ENCODE measurements at places on chromosomes 16 and 17.

- no peak for DNase-seq
Measured at GRCh38 chr17:31494259-31495021, 103.0 kb downstream of the RAB11FIP4 start.

DNA sequence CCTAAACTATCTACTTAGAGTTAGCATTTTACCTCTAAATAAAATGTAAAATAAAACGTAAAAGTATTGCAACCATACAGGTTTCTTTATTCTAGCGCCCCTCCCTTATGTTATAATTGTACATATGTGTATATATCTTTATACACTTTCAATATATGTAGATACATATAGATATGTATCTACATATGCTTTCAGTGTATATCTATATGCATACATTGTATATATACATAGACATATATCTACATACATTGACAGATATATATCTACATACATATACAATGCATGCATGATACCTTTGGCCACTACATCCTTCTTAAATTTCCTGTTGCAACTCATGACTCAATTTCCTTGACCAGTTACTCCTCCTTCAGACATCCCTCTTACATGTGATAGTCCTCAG, 16.7 kb downstream of the BPTF start:
- no peak for DNase-seq

- DNase-seq = no peak
Measured at GRCh38 chr16:17266608-17267313, 204.0 kb downstream of the XYLT1 start.

DNA sequence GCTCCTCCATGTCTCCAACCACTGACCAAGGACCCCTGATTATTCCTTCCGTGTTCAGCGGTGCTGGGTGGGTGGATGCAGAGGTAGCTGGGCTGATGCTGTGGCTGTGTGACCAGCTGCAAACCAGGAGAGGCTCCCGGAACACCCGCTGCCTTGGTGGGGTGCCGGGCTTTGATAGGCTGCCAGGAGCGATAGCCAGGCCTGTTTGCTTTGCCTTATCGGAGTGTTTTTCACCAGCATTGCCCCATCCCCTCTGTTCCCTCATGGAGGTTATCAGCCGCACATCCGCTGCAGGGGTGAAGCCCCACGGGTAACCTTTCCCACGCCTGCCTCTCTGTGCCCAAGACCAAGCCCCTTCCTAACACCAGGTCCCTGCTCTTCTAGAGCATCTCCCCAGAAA, 354.3 kb downstream of the C16orf95 start:
- DNase-seq = no peak

DNA sequence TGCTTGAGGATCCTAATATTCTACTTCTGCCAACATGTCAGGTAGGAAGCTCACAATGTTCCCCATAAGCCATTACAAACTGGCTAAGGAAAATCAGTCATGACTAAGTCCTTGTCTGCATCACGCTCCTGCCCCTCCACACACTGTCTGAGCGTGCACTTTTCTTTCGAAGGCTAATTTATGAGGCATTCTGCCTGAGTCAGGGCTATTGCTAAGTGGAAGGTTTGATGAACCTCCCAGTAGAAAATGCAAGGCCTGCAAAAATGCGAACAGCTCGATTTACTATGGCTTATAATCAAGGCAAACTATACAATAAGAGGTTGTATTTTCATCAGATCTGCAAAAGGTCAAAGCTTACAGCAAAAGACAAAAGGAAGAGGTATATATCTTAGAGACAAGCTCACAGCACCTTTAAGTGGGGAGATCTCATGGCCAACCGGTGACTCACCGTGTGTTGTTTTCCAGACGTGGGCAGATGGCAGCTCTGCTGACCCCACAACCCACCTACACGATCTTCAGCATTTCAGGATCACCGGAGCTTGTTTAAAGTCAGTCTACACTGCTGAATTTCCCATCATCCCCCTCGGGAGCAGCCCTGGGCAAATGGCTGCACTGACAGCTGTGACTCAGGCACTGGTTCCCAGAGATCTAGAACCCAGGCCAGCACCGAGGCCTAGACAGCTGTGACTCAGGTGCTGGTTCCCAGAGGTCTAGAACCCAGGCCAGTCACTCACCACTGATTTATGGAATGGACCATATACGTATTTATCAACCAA, 26.1 kb downstream of the MEAK7 start:
- DNase-seq = no peak

DNA sequence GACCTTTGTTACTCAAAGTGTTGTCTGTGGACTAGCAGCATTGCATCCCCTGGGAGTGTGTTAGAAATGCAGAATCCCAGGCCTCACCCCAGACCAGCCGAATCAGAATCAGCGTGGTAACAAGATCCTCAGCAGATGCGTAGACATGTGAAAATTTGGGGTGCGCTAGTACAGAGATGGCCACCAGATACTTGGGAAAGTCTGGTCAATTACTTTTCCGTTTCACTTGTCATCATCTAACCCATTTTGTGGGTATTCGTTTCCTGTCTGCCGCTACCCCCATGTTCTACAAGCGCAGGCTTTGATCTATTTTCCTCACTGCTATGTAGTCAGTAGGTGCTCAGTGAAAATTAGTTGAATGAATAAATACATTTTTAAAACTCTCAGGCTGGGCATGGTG, 33.1 kb upstream of the HERPUD1 start:
- no peak for DNase-seq

DNA sequence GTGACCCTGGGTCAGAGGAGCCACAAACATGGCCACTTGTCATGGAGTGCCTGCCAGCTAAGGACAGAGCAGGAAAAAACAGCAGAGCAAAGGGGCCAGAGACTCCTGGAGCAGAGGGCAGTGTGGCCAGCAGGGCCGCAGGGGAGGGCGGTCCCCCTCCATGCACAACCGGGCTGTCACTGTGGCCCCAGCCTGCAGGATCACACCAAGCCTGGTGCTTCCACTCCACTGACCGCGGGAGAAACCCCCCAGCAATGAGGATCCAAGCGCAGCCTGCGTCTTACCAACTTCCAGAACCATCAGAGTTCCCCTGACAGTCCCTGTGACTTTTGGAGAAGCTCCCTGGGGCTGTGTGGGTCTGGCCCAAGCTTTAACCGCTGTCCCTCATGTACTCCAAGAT, 62.0 kb downstream of the PRMT7 start:
- DNase-seq = no peak

DNA sequence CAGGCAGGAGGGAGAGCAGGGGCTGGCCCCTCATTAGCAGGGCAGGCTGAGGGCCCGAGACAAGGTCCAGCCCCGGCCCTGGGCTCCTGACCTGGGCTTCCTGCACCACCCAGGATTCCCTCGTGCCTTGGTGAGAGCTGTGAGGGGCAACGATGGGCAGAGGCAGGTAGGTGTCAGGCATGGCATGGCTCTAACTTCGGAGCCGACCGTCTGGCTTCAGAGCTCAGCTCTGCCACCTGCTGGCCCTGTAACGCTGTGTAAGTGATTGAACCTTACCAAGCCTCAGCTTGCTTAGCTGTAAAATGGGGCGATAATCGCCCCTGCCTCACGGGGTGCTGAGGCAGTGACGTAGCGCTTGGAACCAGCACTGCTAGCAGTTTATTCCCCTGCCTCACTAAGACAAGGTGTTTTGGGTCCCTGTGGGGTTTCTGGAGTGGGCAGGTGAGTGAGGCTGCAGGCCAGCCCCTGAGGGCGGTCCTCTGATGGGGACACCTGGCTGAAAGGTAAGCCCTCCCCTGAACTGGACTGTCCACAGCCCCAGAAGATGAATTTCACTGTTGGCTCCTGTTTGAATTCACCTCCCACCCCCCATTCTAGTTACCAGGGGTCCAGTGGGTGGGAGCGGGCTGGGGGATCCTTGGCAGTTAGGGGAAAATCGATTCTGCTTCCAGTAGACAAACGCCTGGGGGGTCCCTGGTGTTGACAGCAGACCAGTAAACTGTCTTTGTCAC, 184.8 kb upstream of the GSE1 start:
- DNase-seq = peak; percentile 39

DNA sequence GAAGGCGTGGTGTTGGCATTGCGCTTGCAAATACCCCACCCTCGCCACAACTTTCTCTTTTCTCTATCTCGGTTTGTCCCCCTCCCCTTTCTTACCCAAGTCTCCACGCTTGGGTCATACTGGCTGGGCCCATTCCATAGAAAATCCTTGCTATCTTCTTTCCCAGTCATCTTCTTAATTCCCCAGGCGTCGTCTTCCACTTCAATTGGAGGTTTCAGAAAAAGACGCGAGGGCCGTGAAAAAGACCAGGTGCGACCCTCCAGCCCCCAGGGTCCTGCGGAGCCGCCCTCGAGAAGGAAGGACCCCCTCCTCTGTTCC, 8.3 kb downstream of the IRX5 start:
- DNase-seq = no peak

- DNase-seq = no peak
Measured at GRCh38 chr17:81558941-81559806, 7.0 kb upstream of the FAAP100 start.

DNA sequence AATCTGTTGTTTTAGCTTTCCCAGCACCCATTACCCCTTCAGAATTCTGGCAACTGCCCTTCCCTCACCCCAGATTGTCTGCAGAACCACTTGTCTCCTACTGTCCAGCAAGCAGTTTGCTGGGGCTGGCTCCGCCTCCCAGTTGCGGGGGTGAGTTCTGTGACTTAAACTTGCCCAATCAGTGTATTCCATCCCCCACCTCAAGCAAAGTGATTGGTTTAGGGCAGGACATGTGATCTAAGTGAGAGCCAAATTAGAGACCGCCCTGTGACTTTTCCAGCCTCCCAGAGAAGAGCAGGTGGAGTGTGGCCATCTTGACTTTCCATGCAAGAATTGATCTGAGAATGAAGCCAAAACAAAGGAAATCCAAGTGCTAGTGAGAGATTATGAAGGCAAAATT, 22.7 kb upstream of the SRCIN1 start:
- no peak for DNase-seq

- no peak for DNase-seq
Measured at GRCh38 chr16:65200156-65200773, 78.4 kb upstream of the CDH11 start.

DNA sequence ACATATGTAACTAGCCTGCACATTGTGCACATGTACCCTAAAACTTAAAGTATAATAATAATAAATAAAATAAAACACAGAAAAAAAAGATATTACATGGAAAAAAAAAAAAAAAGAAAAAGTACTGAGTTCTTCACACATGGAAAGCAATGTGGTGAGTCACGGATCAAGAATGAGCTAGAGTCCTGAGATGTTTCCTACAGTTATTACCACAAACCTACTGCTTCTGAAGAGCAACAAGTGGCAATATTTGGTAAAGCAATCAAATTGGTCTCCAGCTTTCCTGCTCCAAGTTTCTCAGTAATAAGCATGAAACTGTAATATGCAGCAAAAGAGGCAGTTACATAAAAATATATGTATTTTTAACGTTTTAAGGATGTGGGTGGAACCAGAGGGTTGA, 223.3 kb upstream of the SALL1 start:
- no peak for DNase-seq

- no peak for DNase-seq
Measured at GRCh38 chr17:45043813-45044540, 7.5 kb downstream of the DCAKD start.

- peak; percentile 26 for DNase-seq
Measured at GRCh38 chr17:7132511-7133094, 18.0 kb upstream of the ASGR2 start.

- no peak for DNase-seq
Measured at GRCh38 chr17:57375770-57376225, 119.5 kb downstream of the MSI2 start.

DNA sequence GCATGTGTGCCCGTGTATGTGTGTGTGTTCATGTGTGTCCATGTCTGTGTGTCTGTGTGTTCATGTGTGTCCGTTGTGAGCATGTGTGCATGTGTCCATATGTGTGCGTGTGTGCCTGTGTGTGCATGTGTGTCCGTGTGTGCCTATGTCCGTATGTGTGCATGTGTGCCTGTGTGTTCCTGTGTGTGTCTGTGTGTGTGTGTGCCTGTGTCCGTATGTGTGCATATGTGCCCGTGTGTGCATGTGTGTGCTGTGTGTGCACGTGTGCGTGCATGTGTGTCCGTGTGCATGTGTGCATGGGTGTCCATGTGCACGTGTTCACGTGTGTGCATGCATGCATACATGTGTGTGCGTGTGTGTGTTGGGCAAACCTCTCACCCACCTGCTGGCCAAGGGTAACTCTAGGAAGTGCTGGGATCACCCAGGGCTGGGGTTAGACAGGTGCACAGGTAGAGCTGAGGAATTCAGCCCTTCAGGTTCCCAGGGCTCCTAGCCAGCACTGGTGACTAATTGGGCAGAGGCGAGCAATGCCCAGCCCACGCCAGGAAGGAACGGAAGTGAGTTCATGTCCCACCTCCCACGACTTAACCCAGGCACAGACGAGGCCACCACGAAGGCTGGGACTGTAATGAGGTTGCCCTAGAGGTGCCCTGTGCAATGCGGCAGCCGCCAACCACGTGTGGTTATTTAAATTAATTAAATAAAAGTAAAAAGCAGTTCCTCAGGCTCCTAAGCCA, 8.2 kb upstream of the CSNK1D start:
- peak; percentile 50 for DNase-seq

- no peak for DNase-seq
Measured at GRCh38 chr17:37292429-37293139, 83.2 kb upstream of the C17orf78 start.

DNA sequence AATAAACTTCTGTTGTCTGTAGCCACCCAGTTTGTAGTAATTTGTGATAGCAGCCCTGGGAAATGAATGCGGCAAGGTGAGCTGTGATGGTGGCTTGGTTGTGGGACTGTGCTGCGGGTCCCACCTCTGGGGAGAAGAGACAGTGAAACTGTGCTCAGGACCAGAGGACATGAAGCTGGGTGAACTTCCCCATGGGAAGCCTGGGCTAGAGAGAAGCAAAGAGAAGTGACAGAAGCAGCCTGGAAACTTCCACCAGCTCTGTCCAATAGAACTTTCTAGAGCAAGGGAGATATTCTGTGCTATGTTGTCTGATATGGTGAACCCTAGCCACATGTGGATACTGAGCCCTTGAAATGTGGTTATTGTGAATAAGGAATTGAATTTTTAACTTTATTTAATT, 51.5 kb upstream of the EMP2 start:
- DNase-seq = no peak

DNA sequence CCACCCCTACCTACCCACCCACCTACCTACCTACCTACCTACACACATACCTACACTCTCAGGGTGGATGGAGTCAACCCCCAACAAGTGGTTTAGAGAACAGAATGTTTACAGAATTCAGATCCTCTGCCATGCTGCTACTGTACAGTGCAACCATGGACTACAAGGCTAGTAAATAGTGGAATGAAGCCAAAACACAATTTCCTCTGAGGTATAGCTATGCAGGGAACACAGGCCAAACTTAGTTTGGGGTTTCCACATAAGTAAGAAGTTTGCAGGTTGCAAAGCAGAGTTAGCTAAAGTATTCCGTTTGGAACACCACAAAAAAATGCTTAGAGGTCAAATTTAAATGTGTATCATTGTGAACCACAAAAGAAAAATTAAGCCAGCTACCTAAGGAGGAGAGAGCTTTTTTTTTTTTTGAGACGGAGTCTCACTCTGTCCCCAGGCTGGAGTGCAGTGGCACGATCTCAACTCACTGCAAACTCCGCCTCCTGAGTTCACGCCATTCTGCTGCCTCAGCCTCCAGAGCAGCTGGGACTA, 2.7 kb upstream of the AP1G1 start:
- no peak for DNase-seq

GRCh38 chr16:23950291-23950894, 114.6 kb downstream of the PRKCB start:
- no peak for DNase-seq

- DNase-seq = no peak
Measured at GRCh38 chr17:39820541-39820940, 43.6 kb downstream of the IKZF3 start.

GRCh38 chr17:30222721-30223175, 12.7 kb downstream of the SLC6A4 start:
- no peak for DNase-seq

Measured in stimulated activated CD4-positive, alpha-beta T cell treated with anti-CD3 and anti-CD28 coated beads, TNF-alpha, amount 100 ng/mL, for 48 hours (primary cell).